ENCODE measurements at places on chromosomes 16 and 17. TPM values are rescaled to one million over a fixed set of nuclear protein-coding genes. Genes with fewer than 3 reads are reported as not detected.
A peak's percentile ranks its signal among the peaks of the same experiment; 100 is the strongest.

- DNase-seq = peak; percentile 83
These were observed at the start of gene STUB1 for GRCh38 chr16:679814-680624. TSS of gene STUB1 (plus strand) at chr16:680410. CDS start at chr16:680526, 116 bp downstream.

DNA sequence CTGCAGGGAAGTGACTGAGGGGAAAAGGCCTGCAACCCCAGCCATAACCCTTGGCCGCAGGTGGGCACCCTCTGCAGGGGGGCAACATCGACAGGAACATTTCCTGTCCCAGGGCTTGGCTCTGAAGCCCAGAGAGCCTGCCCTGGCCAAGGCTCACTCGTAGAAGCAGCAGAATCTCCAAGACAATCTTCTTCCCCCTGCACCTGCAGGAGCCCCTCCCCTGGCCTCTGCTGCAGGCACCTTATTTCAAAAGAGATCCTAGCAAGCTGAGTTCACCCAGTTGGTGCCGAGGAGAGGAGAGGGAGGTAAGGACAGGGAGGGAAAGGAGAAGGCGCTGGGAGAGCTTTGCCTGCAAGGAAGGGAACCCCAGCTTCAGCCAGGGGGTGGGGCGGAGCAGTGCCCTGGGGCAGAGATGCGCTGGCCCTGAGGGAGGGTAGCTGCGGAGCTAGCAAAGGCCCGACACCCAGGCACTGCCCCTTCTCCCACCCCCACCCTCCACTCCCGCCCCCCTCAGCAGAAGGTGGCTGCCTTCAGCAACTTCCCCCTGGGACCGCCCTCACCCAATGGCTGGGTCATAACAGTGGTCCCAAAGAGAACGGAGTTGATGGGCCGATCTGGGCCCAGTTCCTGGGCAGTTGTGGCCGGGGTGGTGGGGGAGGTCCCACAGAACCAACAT, 104.3 kb upstream of the TNRC6C start:
- DNase-seq = no peak

Gene JPT2
- 77.3 TPM for polyA plus RNA-seq

Gene NOG
- 2.9 TPM for polyA plus RNA-seq

DNA sequence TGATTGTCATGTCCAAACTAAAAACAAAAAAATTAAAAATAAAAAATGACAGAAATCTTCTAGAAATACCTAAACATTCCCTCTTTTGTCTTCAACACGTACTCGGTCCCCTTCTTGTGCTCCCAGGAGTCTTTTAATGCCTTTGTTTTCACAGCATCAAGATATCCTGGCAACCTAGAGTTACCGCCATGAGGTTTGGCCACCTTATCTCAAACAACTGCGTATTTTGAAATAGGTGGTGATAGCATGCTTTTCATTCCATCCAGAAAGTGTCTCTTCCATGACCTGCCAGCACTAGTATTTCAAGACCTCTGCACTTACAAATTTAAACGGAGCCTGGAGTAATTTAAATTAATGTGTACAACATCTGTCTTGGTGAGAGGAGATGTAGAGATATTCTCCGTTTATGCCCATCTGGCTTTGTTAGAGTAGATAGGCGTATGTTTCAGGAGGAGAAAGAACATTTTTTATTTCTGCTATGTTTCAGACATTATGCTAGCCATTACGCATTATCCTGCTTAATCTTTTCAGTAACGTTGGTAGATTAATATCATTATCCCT, 42.0 kb downstream of the RBFOX1 start:
- no peak for DNase-seq

GRCh38 chr16:87368029-87368770, 15.4 kb downstream of the FBXO31 start:
- no peak for DNase-seq

All from right lung (tissue), 10 donors.